ENCODE measurements at places on chromosomes 3 and 15.

DNA sequence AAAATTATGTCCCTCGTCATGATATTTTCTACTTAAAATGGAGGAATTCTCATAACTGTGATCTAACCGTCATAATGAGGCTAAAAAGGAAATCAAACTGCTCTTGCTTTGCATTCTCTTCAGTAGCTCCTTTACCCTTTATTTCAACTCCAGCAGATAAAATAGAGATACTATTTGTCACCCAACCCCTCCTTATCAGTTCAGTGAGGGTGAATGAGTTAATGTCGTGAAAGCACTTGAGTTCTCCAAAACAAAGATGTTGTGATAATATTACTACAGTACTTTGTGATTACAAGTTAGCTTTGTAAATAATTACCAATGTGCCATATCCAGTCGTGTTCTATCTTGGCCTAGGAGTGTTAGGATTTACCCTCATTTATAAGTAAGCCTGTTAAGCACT, 63.4 kb upstream of the ANKRD28 start:
- no peak for DNase-seq

- DNase-seq = no peak
Observed at GRCh38 chr3:156598413-156598812, 43.5 kb upstream of the SSR3 start.

GRCh38 chr3:41652506-41652905, 309.4 kb downstream of the ULK4 start:
- DNase-seq = no peak

GRCh38 chr3:33149342-33149741, 35.5 kb downstream of the CRTAP start:
- DNase-seq = no peak

GRCh38 chr3:123365450-123366143, 83.3 kb downstream of the ADCY5 start:
- DNase-seq = peak; percentile 56

DNA sequence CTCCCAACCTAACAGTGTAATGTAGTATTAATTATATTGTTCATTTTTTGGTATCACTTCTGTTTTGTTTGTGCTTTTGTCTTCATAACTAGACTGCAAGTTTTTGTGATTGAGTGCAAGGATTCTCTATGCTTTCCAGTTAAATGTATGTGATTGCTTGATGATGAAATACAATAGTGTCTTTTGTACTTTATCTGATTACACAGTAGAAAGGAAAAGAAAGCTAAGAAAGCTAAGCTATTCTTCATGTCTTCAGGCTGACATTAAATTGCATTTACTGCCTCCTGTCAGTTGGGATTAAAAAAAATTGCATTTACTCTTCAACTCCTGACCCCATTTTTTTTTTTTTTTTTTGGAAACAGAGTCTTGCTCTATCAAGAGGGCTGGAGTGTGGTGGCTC, 28.5 kb downstream of the RTF1 start:
- DNase-seq = no peak

GRCh38 chr3:152302521-152303021, 33.8 kb downstream of the MBNL1 start:
- no peak for DNase-seq

- no peak for DNase-seq
Observed at GRCh38 chr3:105359098-105359762, 7.5 kb upstream of the ALCAM start.

DNA sequence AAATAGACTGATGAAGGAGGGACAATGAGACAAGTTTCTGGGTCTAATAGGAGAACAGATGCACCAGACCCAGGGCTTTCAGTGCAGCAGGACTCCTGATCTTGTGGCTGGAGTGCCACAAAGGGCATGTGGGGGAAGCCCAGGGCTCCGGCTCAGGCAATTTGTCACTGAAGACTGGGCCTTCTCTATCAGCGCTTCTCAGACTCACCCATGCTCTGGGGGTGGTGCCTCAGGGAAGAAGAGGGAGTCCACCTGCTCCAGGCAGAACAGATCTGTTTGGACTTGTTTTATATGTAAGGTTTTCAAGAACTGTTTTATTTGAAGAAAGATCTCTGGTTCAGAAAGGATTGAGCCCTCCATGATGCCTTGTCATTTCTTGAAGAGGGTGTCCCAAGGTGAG, 112.4 kb upstream of the TLE3 start:
- DNase-seq = no peak

DNA sequence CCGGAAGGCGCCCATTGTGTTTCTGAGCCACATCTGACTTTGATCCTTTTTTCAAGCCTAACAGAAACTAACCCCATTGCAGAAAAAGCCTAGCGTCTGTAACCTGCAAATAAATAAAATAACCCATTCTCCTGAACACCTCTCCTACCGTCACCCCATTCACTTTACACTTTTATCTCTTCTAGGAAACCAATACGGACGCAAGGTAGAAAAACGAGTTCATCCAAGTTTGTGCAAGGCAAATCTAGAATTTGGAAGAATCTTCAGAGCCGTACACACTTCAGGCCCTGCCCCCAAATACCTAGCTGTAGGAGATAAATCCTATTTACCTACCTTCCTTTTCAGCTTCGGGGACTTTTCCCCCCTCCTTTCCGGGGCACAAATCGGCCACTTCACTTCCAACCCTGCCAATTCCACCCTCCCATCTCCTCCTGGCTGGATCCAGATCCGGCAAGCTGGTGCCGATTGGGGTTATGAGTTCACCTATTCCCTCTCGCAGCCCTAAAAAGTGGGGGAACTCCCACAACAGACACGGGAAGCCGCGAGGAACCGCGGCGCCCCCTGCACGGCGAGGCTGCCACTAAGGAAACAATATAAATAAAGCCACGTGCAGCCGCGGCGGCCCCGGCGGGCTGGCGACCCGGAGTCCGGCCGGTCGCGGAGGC, 987 bp downstream of the PRTG start:
- DNase-seq = no peak

- no peak for DNase-seq
Observed at GRCh38 chr3:82163907-82164520, 402.6 kb upstream of the GBE1 start.

GRCh38 chr3:13557926-13558325, 9.0 kb downstream of the FBLN2 start:
- DNase-seq = no peak

DNA sequence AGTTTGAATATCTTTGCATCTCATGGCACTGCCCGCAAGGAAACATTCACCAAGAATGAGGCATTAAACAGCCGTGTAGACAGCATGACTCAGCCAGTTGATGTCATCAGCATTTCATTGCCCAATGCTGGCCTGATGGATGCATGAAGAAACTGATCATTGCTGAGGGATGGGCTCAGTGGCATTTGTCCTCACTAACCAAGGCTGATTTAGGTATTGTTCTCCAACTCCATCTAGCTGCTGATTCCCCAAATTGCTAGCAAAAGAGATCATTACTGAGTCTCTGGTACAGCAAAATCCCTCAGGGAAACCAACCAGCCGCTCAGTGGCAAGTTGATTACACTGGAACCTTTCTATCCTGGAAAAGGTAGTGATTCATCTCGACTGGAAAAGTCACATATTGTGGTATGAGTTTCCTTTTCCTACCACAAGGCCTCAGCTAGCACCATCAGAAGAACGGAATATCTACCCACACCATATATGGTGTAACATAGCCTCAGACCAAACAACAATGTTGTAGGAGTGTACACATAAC, 186.5 kb upstream of the GAP43 start:
- no peak for DNase-seq

GRCh38 chr3:140843656-140844055, 98.0 kb upstream of the SLC25A36 start:
- DNase-seq = peak; percentile 39

DNA sequence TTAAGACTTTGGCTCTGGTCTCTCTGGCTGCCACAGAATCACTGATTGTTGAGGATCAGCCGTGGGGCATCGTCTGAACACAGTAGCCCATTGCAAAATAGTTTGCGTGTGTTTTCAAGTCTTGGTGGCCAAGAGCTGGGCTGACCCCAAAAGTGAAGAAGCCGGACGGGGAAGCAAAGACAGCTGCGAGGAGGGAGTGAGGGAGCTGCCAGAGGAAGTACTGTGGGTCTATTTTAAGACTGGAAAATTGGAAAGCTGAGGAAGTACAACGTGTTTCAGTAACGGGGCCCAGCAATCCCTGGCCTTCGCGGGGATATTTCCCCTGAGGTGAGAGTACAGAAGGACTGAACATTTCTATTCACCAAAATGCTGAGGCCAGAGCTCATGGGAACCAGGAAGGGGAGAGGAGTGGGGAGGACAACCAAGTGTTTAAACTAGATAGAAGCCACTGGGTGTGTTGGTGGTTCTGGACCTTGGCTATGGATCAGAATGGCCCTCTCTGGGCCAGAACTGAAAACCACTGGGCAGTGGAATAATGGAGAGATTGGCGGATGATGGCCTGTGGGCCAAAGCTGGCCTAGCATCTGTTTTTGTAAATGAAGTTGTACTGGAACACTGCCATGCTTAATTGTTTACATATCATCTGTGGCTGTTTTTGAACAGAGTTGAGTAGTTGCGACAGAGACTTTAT, 34.1 kb upstream of the LIMD1 start:
- no peak for DNase-seq

DNA sequence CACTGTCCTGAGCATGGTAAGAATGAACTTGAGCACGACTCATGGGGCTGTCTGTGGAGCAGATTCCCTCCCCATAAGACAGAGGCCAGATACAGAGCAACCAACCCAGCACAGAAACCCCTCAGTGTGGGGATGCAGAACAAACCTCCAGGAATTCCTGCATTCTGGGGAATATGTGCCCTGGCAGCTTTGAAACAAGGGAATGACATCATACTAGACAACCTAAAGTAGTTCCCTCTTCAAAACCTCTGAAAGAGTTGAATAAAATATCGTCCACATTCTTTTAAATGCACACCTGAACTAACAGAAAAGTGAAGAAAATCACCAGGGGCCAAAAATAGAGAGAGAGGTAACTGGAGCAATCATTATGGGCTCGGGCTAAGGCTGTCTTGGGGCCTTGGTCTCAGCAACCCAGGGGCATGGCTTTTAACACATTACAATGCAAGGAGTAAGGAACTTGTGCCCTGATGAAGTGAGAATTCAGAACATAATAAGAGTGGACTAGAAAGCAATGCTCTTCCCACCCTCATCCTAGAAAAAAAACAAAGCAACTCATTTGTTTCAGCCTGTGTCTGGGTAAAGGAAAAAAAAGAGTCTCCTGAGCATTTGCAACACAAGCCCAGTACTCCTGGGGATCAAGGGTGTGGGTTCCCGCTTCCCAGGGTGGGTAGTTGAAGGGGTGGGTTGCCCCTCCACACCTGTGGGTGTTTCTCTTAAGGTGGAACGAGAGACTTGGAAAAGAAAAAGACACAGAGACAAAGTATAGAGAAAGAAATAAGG, 43.9 kb downstream of the ADIPOQ start:
- no peak for DNase-seq

DNA sequence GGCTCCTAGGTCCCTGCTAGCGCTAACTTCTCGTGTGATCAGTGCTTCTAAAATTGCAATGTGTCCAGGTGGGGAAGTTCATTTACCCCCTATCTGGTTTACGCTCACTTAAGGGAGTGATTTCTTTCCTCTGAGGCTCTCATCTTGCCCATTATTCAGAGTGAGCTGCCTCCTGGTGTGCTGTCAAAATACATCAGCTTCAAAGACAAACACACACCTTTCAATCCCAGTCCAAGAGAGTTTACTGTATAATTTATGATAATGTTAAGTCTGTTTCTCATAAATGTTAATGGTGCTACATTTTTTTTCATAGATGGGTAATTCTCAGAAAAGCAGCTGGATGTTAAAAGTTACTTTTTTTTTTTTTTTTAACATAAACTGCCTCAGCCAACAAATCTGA, 112.3 kb downstream of the RORA start:
- DNase-seq = no peak

- no peak for DNase-seq
Observed at GRCh38 chr3:55441499-55441898, 45.6 kb downstream of the WNT5A start.

DNA sequence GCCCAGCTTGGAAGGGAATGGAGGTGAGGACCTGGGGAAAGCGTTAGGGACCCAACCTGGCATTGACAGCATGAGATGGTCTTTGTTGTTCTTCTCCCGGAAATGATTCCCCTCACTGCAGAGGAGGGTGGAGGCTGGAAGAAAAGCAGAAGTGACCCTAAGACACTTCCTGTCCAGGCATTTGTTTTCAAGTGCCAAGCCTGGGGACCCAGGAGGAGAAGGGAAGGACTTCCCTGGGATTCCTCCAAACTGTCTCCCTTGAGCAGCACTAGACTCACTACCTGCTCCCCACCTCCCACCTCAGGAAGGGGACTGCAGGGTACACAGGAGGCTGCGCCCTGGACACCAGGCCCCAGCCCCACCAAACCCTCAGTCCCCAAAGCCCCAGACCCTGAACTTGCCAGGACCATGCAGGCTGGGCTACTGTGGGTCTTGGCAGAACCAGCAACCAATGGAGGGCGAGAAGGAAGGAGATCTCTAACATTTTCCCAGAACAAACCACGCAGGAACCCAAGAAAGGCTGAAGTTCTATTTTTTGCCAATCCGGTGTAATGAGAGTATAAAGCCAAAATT, 9.8 kb upstream of the VIPR1 start:
- DNase-seq = no peak

DNA sequence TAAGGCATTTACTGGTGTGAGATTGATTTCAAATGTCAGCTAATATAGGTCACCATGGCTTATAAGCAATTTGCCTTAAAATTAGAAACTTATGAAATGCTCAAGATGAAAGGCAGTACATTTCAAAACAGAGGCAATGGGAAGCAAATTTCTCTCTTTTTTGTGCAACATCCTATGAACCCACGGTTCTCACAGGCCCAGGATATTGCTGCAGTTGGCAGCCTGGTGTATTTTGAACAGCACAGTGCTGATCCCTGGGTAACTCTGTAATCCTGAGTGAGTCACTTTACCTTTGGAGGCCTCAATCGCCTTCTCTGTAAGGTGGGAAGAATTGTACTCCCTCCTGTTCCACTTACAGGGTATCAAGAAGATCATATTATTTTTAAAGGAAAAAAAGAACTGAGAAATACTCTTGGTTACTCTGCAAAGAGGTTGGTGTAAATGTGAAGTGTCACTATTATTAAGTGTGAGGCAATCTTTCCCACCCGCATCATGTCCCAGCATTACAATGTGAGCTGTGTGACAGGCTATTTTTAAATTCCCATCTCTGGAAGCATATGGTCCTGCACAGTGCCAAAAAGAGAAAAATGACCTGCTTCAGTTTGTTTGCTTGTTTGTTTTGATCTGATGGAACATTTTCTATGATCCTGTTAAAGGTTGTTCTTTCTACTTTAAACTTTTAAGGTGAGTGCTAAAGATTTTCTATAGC, 190.1 kb upstream of the LPP start:
- DNase-seq = no peak

GRCh38 chr15:96072821-96073220, 257.7 kb upstream of the NR2F2 start:
- DNase-seq = no peak

GRCh38 chr3:31226346-31226745, 306.4 kb upstream of the STT3B start:
- no peak for DNase-seq

GRCh38 chr15:35023804-35024203, 35.7 kb upstream of the ZNF770 start:
- no peak for DNase-seq

GRCh38 chr3:124619887-124620599, 110.2 kb upstream of the UMPS start:
- no peak for DNase-seq

- no peak for DNase-seq
Observed at GRCh38 chr3:192156382-192156781, 571.0 kb downstream of the FGF12 start.

GRCh38 chr15:62894322-62895085, 148.0 kb upstream of the TPM1 start:
- no peak for DNase-seq

- no peak for DNase-seq
Observed at GRCh38 chr3:170077361-170077760, 39.6 kb downstream of the GPR160 start.

- no peak for DNase-seq
Observed at GRCh38 chr3:15331072-15331605, 1.2 kb downstream of the SH3BP5 start.

All from SK-N-SH (cell line).